Aorta (tissue), 5 donors: ENCODE measurements at places on chromosomes 3 and 15. TPM values are rescaled to one million over a fixed set of nuclear protein-coding genes. Genes with fewer than 3 reads are reported as not detected.

CCR9 gene
- total RNA-seq = not detected

ACSBG1 gene
- total RNA-seq = not detected

- peaks cover 2% of the 10 kb centered on the region for H3K36me3 ChIP-seq
- no peaks in the 10 kb centered on the region for H3K27me3 ChIP-seq
- H3K27ac ChIP-seq = no peak overlapping the region
- no peak overlapping the region for H3K4me3 ChIP-seq
Observed at GRCh38 chr15:61943992-61944391, 116.3 kb downstream of the VPS13C start.

DNA sequence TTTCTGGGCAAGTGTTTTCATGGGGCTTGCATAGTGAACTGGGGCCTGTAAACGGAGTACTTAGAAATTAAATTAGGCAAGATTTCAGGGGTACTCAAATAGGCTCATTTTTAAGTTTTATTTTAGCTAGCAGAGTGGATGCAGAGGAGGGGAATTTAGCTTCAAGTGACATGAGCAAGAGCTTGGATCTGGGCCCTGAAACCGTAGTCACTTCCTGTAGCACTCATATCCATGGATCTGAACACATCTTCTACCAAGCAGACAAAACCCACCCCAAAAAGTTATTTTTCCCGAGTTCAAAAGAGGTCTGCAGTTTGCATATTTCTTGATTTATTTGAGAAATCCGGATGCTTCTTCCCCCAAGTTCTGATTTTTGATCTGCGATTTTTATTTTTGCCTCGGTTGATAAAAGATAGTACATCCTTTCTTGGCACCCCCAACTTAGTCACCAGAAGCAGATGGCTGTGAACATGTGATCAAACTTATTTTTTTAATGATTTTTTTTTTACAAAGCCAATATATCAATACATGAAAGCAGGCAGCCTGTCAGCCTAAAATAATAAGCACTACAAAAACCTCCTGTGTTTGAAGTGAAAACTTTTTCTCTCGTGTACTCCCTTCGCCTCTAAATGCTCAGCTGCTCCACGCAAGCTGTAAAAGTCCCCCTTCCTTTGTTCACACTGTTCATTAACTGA lies 36.6 kb upstream of the STT3B start:
- no peak overlapping the region for H3K27ac ChIP-seq
- DNase-seq = no peak
- no peaks in the 10 kb centered on the region for H3K27me3 ChIP-seq
- H3K4me3 ChIP-seq = no peak overlapping the region

SCAPER gene
- 37.8 TPM for total RNA-seq

- no peak overlapping the region for H3K27ac ChIP-seq
- no peaks in the 10 kb centered on the region for H3K4me1 ChIP-seq
- DNase-seq = no peak
- H3K27me3 ChIP-seq = no peaks in the 10 kb centered on the region
- no peaks in the 10 kb centered on the region for H3K36me3 ChIP-seq
Observed at GRCh38 chr3:58564456-58565160, 12.6 kb downstream of the FAM107A start.

DNA sequence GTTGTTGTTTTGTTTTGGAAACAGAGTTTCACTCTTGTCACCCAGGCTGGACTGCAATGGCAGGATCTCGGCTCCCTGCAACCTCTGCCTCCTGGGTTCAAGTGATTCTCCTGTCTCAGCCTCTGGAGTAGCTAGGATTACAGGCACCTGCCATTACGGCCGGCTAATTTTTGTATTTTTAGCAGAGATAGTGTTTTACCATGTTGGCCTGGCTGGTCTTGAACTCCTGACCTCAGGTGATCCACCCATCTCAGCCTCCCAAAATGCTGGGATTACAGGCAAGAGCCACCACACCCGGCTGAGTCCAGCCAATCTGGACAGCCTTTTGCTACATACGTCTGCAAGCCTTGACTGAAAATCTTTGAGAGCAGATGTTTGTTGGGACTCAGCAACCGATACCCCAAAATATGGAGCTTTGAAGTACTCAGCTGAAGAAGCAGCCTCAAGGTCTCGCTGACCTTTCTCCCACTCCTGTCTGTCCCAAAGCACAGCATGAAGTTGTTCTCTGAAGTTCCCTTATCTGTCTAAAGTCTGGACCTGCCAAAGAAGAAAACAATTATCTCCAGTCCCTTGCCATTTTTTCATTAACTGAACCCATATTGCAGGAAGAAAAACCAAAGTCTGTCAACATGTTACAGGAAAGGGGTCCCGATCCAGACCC lies 9.6 kb upstream of the NUP210 start:
- DNase-seq = no peak
- H3K27me3 ChIP-seq = no peaks in the 10 kb centered on the region

FAM107A gene
- total RNA-seq = 10.2 TPM

DNA sequence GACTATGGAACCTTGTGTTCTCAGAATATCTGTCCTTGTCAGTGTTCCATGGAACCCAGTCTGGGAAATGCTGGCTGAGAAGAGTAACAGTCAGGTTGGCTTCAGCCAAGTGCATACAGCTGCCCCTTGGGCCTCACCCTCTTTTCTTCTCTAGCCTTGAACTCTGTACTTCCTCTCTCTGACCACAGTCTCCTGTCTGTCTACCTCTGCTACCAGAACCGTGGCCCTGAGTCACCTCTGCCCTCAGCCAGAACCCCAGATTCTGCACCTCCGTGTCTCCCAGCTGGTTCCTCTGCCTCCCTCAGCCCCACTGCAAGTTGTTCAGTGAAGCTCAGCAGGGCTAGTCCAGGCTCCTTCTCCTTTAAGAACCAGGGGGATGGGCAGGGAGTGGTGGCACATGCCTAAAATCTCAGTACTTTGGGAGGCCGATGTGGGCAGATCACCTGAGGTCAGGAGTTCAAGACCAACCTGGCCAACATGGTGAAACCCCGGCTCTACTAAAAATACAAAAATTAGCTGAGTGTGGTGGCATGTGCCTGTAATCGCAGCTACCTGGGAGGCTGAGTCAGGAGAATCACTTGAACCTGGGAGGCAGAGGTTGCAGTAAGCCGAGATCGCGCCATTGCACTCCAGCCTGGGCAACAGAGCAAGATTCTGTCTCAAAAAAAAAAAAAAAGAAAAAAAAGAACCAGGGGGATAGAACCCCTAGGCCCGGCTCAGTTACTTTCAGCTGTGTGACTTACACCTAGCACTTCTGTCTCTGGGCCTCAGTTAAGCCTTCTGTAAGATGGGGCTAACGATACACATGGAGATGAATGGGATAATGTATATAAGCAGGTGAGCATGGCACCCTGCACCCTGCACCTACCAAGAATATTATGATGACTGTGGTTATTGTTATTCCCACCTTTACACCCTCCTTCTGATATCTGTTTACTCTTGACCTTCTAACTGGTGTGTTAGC lies 24.3 kb upstream of the TATDN2 start:
- no peak overlapping the region for H3K4me3 ChIP-seq
- no peaks in the 10 kb centered on the region for H3K4me1 ChIP-seq
- no peaks in the 10 kb centered on the region for H3K27me3 ChIP-seq
- no peaks in the 10 kb centered on the region for H3K36me3 ChIP-seq
- no peak overlapping the region for H3K27ac ChIP-seq

- H3K4me1 ChIP-seq = no peaks in the 10 kb centered on the region
- H3K27ac ChIP-seq = no peak overlapping the region
- no peak overlapping the region for H3K4me3 ChIP-seq
- H3K36me3 ChIP-seq = no peaks in the 10 kb centered on the region
- no peak for DNase-seq
Observed at GRCh38 chr3:65540666-65541065, 498.1 kb downstream of the MAGI1 start.

IL17RB gene
- 0.52 TPM for total RNA-seq

DNA sequence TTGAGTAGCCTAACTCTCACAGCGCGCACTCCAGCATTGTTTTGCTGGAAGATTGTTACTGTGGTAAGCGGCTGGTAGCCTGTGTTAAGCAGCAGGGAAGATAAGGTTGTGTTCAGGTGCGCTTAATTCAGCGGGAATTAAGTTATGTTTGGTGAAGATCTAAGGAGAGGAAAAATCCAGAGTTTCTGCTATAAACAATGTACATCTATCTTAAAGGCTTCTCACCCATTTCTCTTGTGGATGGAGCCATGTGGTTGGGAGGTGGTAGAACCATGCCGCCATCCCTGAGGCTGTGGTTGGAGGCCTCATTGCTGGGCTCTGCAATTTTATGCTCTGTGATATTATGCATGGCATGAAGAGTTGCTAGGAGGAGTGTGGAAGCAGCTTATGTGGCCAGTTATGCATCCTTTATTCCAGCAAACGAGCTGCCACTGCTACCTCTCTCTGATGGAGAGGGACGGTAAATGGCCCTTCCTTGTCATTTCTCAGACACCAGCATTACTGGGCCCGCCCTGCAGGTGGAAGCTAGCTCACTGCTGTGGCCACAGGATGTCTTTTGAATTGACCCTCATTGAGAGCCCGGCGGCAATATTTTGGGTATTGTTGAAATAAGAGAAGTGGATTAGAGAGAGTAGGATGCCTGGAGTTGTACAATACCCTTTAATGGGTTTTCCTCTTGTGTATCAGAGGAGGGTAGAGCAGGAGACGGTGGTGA lies 1.3 kb downstream of the MINAR1 start:
- H3K4me1 ChIP-seq = no peaks in the 10 kb centered on the region
- no peak for DNase-seq
- H3K36me3 ChIP-seq = no peaks in the 10 kb centered on the region
- no peak overlapping the region for H3K27ac ChIP-seq
- no peak overlapping the region for H3K4me3 ChIP-seq

- no peak overlapping the region for H3K4me3 ChIP-seq
- no peaks in the 10 kb centered on the region for H3K36me3 ChIP-seq
- no peaks in the 10 kb centered on the region for H3K27me3 ChIP-seq
- H3K4me1 ChIP-seq = no peaks in the 10 kb centered on the region
- DNase-seq = no peak
- H3K27ac ChIP-seq = no peak overlapping the region
Observed at GRCh38 chr3:104825116-104825515, 541.6 kb upstream of the ALCAM start.

DNA sequence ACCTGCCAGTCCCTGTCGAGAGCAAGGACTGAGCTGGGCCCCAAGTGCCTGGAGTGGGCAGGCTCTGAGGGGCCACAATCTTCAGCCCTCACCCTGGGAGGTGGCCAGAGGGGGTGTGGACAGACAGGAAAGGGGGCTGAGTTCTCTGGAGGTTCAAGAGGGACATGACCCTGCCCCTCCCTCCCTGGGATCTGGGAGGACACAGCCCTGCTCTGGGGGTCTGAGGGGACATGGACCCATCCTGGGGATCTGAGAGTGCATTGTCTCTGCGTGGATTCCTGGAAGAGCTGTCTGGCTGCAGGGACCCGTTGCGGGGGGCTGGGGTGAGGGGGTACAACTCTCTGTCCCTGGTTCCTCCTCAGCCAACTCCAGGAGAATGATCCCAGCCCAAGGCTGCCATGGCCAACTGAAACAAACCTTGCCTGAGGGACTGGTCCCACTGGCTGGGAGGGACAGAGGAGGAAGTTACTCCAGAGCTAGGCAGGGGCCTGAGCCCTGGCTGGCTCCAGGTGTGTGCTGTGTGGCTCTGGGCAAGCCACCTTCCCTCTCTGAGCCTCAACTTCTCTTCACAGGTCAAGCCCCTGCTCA lies 29.0 kb downstream of the PTH1R start:
- H3K27ac ChIP-seq = no peak overlapping the region
- no peak overlapping the region for H3K4me3 ChIP-seq
- H3K4me1 ChIP-seq = no peaks in the 10 kb centered on the region
- H3K27me3 ChIP-seq = no peaks in the 10 kb centered on the region
- H3K36me3 ChIP-seq = no peaks in the 10 kb centered on the region

FEZF2 gene
- not detected for total RNA-seq

GRCh38 chr15:39593071-39593655 lies 12.3 kb downstream of the THBS1 start:
- H3K27me3 ChIP-seq = no peaks in the 10 kb centered on the region
- no peak overlapping the region for H3K4me3 ChIP-seq
- no peaks in the 10 kb centered on the region for H3K4me1 ChIP-seq
- no peak for DNase-seq

TNFAIP8L3 gene
- 48.4 TPM for total RNA-seq

SLC12A1 gene
- total RNA-seq = 0.81 TPM

- H3K4me3 ChIP-seq = no peak overlapping the region
- no peaks in the 10 kb centered on the region for H3K36me3 ChIP-seq
- no peaks in the 10 kb centered on the region for H3K4me1 ChIP-seq
- H3K27me3 ChIP-seq = peaks cover 2% of the 10 kb centered on the region
- H3K27ac ChIP-seq = no peak overlapping the region
Observed at GRCh38 chr3:42264399-42265058, 1.5 kb downstream of the CCK start.

SLC28A1 gene
- total RNA-seq = 4.1 TPM

DNA sequence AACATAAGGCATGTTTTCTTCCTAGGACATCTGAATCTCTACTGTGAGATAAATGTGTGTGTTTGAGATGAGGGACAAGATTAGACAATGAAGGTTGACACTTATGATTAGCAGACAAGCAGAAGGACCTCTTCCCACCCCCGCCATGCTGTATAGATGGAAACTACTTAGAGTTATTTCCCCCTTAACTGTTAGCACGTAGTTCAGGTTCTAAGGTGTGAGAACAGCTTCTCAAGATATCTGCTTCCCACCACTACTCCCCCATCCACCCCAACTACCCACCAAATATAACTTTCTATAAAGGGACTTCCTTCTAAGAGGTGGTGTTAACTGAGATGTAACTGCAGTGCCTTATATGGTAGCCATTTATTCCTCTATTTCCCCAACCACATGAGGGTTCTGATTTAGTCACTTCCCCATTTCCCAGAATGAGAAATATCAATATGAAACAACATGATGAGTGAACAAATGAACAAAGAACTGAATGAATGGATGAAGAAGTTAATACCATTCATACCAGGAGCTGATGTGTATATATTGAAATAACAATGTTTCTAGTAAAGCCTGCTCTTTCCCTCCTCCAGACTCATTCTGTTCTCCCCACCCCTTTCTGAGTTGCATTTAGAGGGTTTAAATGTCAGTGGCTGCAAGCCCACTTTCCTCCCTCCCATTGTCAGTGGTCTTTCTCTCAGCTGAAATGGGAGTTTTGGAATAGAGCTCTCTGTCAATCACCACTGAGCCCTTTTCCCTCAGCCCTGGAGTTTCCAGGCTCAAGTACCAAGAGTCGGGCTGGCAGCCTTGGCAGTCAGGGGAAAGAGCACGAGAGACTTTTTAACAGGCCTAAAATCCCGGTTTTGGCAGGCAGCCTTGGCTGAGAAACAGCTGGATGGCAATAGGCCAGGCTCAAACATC lies 7.7 kb upstream of the RFTN1 start:
- no peaks in the 10 kb centered on the region for H3K36me3 ChIP-seq
- H3K4me3 ChIP-seq = no peak overlapping the region
- H3K27me3 ChIP-seq = no peaks in the 10 kb centered on the region

- H3K27me3 ChIP-seq = no peaks in the 10 kb centered on the region
- H3K4me3 ChIP-seq = no peak overlapping the region
- H3K4me1 ChIP-seq = no peaks in the 10 kb centered on the region
- DNase-seq = no peak
- no peaks in the 10 kb centered on the region for H3K36me3 ChIP-seq
- H3K27ac ChIP-seq = no peak overlapping the region
Observed at GRCh38 chr3:6709178-6709577, 151.7 kb upstream of the GRM7 start.

GCNT3 gene
- total RNA-seq = not detected
